ENCODE measurements at places on chromosomes 2 and 18.

DNA sequence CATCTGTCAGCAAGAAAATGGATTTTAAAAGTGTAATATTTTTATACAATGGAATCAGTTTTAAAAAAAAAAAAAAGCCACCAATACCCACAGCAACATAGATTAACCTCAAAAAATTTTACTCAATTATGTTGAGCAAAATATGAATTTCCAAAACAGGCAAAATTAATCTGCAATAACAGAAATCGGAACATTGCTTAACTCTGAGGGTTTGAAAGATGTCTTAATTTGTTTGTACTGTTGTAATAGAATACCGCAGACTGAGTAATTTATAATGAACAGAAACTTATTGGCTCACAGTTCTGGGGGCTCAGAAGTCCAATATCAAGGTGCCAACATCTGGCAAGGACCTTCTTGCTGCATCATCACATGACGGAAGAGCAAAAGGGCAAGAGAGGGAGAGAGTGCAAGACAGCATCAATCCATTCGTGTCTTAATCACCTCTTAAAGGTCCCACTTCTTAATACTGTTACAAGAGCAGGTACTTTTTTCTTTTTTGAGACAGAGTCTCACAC, 31.8 kb upstream of the TNFAIP6 start:
- no peak overlapping the region for H3K4me3 ChIP-seq
- H3K27me3 ChIP-seq, result no peaks in the 10 kb centered on the region
- H3K36me3 ChIP-seq, result no peaks in the 10 kb centered on the region
- no peak for DNase-seq

GRCh38 chr2:99317161-99317872, 16.3 kb upstream of the LYG1 start:
- no peaks in the 10 kb centered on the region for H3K27me3 ChIP-seq
- H3K27ac ChIP-seq, result no peak overlapping the region
- DNase-seq, result no peak
- H3K36me3 ChIP-seq, result peaks cover 6% of the 10 kb centered on the region

GRCh38 chr2:168490015-168490874, 34.2 kb downstream of the CERS6 start:
- DNase-seq, result peak; percentile 75
- H3K4me1 ChIP-seq, result peaks cover 58% of the 10 kb centered on the region
- peak overlapping the region; percentile 95 for H3K27ac ChIP-seq
- peaks cover 1% of the 10 kb centered on the region for H3K36me3 ChIP-seq

- H3K4me1 ChIP-seq, result no peaks in the 10 kb centered on the region
- no peak overlapping the region for H3K4me3 ChIP-seq
- no peak overlapping the region for H3K27ac ChIP-seq
- H3K27me3 ChIP-seq, result peaks cover 4% of the 10 kb centered on the region
- H3K36me3 ChIP-seq, result no peaks in the 10 kb centered on the region
- DNase-seq, result no peak
Observed at GRCh38 chr18:61475931-61476330, 142.7 kb downstream of the CDH20 start.

DNA sequence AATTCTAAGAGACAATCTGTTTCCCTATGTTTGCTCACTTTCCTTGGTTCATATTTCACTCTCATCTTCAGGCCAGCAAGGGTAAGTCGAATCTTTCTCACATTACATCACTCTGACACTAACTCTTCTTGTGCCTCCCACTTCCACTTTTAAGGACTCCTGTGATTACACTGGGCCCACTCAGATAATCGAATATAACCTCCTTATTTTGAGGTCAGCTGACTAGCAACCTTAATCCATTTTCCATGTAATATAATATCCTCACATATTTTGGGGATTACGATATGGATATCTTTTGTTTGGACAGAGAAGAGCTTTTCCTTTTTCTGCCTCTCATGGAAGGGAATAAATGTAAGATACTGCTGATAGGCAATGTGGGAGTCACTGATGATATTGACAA, 2015.7 kb upstream of the LRRTM1 start:
- H3K27me3 ChIP-seq, result no peaks in the 10 kb centered on the region
- DNase-seq, result no peak
- no peak overlapping the region for H3K4me3 ChIP-seq
- H3K4me1 ChIP-seq, result no peaks in the 10 kb centered on the region
- no peaks in the 10 kb centered on the region for H3K36me3 ChIP-seq

GRCh38 chr2:74833418-74834233, at the start of gene HK2:
Gene HK2, plus strand, starts transcription at chr2:74834127. Its CDS starts 454 bp downstream, at chr2:74834581.
- peaks cover 55% of the 10 kb centered on the region for H3K4me1 ChIP-seq
- peak within 1 kb of the TSS; percentile 94 for H3K4me3 ChIP-seq
- no peak within 1 kb of the TSS for H3K27ac ChIP-seq
- no peaks in the 10 kb centered on the region for H3K36me3 ChIP-seq
- no peaks in the 10 kb centered on the region for H3K27me3 ChIP-seq

DNA sequence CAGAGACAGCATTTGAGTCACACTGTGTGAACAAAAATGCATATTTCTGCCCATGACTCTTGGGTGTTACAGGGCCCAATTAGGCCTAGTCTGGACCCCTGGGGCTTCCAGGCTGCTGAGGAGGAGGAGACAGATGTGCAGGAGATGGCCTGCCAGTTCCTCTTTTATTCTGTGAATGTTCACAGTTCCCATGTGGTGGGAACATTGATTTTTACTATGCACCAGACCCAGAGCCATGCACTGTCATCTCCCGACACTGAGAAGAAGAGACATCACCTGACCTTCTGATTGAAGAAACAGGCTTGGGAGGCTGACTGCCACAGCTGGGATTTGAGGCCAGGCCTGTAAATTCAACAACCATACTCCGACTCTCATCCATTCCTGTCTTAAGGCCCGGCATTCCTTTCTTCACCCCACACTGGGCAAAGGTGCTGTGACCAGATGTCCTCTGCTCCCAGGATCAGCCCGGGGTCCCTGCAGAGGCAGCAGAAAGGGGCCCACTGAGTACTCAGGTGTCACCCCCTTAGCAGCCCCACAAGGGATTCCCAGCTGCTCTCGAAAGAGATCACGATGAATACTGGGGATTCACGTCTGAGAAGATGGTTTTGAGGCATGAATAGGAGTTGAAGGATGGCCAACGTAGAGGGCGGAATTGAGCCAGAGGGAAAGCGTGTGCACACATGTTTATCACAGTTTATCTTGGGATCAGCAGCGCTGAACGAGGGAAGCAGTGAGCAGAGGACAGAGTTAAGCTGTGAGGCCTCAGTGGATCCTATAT, 3.6 kb upstream of the TFCP2L1 start:
- H3K27ac ChIP-seq, result no peak overlapping the region
- peaks cover 20% of the 10 kb centered on the region for H3K27me3 ChIP-seq
- peaks cover 6% of the 10 kb centered on the region for H3K4me1 ChIP-seq
- H3K4me3 ChIP-seq, result no peak overlapping the region

- peak overlapping the region; percentile 76 for H3K4me3 ChIP-seq
- no peaks in the 10 kb centered on the region for H3K27me3 ChIP-seq
- peaks cover 100% of the 10 kb centered on the region for H3K4me1 ChIP-seq
- H3K36me3 ChIP-seq, result peaks cover 46% of the 10 kb centered on the region
- H3K27ac ChIP-seq, result peak overlapping the region; percentile 93
Observed at GRCh38 chr2:105806996-105807395, 62.3 kb downstream of the NCK2 start.

DNA sequence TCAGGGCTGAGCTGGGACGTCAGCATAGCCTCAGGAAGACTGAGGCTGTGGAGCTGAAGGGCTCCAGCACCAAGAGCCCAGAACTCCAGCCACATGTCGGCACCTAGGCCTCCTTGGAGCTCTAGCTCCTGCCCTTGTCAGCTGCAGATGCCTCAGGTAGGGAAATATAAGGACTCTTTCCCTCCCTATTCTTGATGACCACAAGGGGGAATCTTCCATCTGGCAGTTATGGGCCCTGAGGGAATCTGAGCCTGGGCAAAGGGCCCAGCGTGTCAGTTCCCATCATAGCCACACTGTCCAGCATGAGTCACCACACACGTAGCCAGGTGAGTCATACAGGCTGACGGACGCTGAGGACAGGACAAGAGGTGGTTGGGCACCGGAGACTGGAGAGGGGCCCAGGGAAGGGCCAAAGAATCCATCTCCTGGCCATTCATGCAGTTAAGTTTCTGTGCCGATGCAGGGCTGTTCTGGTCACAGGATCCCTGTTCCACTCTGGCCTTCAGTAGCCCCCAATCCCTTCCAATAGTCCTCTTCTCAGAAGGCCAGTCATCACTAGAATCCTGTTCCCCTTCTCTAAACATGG, 1.8 kb downstream of the MPV17 start:
- peaks cover 23% of the 10 kb centered on the region for H3K4me1 ChIP-seq
- H3K27ac ChIP-seq, result no peak overlapping the region
- no peaks in the 10 kb centered on the region for H3K27me3 ChIP-seq
- DNase-seq, result no peak

DNA sequence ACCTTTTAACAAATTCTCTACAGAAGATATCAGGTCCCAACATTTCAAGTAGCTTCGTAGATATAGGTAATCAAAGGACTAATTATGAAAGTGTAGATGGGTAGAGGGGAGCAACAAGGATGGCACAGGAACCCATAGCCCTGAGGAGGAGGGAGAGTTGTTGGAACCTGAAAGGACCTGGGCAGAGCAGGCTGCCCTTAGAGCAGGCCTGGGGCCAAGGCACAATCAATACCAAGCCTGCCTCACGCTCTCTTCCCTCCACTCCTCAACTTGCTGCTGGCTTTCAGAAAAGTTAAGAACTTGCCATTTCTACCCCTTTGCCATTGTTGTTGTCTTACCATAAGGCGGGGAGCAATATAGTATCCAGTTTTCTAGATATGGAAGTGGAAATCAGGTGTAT, 10.1 kb upstream of the NAT8 start:
- no peaks in the 10 kb centered on the region for H3K36me3 ChIP-seq
- no peak for DNase-seq
- H3K27me3 ChIP-seq, result no peaks in the 10 kb centered on the region
- no peak overlapping the region for H3K4me3 ChIP-seq

DNA sequence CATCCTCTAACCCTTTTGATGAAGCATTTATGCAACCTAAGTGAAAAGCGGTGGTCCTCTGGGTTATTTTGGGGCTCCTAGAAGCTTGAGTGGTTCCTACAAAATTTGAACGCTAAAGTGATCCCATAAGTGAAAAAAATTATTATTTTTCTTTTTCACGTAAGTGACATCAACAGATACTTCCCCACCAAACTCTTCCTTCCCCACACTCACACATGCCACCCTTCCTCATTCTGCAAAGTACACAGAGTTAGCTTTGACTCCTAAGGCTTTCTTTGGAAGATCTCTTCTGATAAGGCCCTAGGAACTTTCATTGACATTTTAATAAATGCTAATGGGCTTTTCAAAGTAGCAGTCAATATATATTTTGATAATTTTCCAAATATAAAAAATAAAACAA, 109.7 kb downstream of the DOCK10 start:
- H3K27ac ChIP-seq, result peak overlapping the region; percentile 99
- peak overlapping the region; percentile 1 for H3K4me3 ChIP-seq
- peaks cover 96% of the 10 kb centered on the region for H3K4me1 ChIP-seq
- no peak for DNase-seq

GRCh38 chr2:30472326-30472725, 25.3 kb downstream of the LCLAT1 start:
- H3K4me1 ChIP-seq, result peaks cover 75% of the 10 kb centered on the region
- H3K36me3 ChIP-seq, result peaks cover 38% of the 10 kb centered on the region
- no peaks in the 10 kb centered on the region for H3K27me3 ChIP-seq
- peak overlapping the region; percentile 16 for H3K4me3 ChIP-seq

DNA sequence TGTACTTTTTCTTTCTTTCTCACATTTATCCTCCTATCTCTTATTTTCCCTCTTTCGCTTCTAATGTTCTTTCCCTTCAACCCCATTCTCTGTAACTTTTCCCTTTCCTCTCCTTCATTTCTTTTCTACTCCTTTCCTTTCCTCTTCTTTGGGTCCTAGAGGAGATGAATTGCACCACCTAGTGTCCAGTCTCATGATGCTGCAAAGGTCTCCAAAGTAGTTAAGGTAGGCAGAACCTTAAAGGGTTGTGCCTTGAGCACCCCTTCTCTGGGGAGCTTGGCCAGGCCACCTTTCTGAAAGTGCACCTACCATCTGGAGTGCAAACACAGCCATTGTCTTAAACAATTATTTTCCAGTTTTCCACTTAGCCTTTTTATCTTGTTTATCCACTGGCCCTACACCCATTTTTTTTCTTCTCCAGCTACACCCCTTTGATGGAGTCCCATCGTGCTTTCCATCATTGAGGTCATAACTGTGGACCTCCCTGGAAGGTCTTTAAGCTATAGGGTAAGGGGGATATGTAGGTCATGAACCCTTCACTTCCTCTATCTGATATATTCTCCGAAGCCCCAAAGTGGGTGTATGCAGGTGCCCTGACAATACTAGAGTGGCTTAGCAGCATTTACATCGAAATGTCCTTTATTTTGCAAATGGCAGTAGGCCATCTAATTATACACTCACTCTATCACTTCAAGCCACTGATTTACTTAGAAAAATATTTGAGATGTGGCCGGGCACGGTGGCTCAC, 155.9 kb downstream of the ESCO1 start:
- H3K27ac ChIP-seq, result no peak overlapping the region
- H3K4me1 ChIP-seq, result no peaks in the 10 kb centered on the region
- H3K36me3 ChIP-seq, result no peaks in the 10 kb centered on the region
- DNase-seq, result peak; percentile 3
- H3K4me3 ChIP-seq, result no peak overlapping the region
- H3K27me3 ChIP-seq, result peaks cover 26% of the 10 kb centered on the region

DNA sequence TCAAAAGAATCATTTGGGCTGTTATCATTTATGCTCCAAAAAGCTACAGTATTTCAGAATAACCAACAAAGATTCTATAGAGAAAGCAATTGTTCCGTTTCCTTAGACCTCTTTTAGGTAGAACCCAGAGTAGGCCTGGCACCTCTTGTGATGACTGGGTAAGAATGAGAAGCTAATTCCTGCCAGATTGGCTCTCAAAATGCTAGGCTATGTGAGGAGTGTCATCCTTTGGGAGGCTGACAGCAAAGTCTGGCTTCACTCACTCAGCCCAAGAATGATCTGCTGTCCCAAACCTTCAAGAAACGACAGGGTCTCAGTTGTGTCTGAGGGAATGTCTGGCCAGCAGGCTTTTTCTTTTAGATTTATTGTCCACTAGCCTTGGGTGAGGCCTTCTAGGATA, 4.5 kb downstream of the CERS6 start:
- no peaks in the 10 kb centered on the region for H3K27me3 ChIP-seq
- H3K36me3 ChIP-seq, result peaks cover 3% of the 10 kb centered on the region
- peaks cover 70% of the 10 kb centered on the region for H3K4me1 ChIP-seq
- DNase-seq, result no peak
- H3K4me3 ChIP-seq, result peak overlapping the region; percentile 54

DNA sequence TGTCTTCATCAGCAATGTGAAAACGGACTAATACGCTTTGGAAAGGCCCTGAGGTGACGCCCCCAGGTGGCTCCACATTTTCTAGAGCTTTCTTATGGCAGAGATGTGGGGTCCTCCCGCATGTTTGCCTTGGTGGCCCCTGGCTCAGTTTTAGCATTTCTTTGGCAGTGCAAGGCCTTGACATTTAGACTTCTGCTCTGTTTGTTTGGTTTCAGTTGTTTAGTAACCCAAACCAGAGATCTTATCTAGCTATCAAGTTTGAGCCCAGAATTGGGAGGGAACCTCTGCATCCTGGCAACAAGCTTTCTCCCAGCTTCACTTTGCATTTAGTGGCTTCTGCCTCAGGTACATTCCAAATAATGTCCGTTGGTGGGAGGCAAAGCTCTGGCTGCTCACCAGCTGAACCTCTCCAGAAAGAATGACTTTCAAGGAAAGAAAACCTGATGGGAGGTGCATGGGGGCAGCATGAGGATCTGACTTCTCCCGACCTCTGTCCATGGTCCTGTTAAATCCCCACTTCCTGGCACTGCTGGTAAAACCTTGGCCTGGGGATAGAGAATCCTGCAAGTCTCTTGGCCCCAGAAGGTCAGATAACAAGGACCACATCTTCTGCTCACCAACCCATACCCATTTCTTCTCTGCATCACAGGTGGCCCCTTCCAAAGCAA, 12.0 kb upstream of the MBP start:
- no peak overlapping the region for H3K27ac ChIP-seq
- no peaks in the 10 kb centered on the region for H3K27me3 ChIP-seq
- no peak overlapping the region for H3K4me3 ChIP-seq
- no peak for DNase-seq
- peaks cover 60% of the 10 kb centered on the region for H3K4me1 ChIP-seq
